Fibroblast of skin of scalp (primary cell): ENCODE measurements at places on chromosomes 4 and X.

GRCh38 chr4:173703021-173703420, 173.0 kb upstream of the HAND2 start:
- DNase-seq: no peak

DNA sequence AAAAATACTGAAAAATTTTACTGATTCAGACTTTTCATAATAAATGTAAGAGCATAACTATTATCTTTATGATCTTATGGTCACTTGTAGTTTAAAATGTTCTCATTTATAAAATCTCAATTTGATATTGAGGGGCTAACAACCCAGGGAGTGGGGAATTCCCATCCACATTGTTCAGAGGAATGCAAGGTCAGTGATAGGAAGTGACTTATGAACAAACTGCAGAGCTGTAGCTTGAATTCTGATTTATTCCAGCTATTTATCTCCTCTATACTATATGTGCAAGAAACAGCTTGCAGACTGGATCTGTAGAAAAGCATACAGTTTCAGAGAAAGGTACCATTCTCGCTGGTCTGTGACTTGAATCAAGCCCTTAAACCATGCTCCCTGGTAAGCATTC, 61.6 kb downstream of the SEC24D start:
- DNase-seq: no peak

DNA sequence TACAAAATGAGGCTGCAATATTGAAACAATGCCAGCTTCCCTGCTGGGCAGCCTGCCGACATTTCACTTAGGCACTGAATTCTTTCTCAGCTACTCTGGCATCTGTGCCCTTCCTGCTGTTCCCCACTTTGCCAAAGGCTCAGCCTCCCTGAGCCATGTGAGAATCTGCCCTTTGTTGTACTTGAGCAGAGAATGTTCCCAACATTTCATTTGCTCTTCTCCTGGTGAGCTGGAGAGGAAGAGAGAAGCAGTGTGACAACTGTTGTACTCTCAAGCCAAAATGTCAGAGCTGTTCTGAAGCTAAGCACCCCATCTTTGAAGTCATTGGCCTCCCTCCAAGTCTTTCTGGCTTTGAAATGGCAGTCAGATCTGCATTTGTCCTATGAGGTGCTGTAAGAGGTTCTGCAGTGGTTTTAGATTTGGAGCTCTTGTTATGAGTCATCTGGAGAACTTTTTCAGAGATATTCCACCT, 32.5 kb downstream of the LANCL3 start:
- DNase-seq: no peak

DNA sequence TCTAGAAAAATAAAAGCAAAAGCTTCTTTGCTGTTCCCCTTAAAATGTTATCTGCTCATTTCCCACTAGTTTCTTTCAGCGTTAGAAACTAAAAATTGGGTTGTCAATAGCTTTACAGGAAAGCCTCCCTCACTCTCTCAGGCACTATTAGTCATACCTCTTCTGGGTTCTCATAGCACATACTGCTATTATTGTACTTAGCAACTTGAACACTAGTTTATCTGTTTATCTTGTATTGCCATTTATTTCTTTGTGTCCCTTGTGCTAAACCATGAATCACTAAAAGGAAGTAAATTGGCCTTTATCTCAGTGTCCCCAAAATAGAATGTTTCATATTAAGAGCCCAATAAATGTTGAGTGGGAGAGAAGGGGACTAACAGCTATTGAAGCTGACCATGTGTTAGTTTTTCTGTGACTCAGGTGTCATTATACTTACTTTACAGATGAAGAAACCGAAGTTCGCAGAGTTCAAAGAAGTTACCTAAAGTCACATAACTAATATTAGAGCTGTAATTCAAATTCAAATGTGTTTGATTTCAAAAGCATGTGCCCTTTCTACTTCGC, 124.8 kb upstream of the CITED1 start:
- no peak for DNase-seq

GRCh38 chr4:36385951-36386571, 104.6 kb downstream of the DTHD1 start:
- no peak for DNase-seq

- DNase-seq: no peak
These were observed 138.3 kb upstream of the PDHA2 start for GRCh38 chr4:95701500-95702170.

DNA sequence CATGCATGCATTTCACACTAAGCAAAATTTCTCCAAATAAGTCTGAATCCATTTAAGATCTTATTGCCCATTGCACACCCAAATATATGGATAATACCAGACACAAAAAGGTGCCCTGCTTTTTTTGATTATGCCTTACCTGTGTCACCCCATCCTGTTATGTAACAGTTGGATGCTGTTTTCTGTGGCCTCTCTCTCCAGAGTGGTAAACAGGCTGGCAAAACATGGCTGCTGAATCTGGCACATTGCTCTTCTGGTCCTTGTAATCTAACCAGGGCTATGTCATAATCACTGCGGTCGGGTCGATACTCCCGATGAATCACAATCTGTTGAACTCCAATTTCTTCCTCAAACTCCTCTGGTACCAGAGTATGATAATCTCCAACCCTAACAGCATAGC, 70.1 kb downstream of the PRSS12 start:
- DNase-seq: peak; percentile 27
